ENCODE measurements at places on chromosomes 5 and 9.

DNA sequence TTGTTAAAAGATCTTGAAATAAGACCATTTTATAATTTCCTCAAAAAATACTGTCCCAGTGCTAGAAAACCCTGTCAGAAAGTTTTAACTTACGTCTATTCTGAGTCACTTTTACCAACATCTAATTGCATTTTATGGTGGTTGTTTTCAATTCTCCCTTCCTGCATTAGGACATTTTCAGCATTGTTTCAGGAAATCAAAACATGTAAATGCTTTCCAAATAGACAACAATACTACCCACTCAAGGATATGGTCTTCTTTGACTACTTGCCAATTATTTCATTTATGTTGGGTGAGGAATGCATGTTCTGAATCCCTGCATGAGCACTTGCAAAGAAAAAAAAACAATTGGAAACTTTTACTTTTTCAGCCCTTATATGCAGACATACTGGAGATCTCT is 284.6 kb upstream of the PDE4D start:
- no peak for DNase-seq

DNA sequence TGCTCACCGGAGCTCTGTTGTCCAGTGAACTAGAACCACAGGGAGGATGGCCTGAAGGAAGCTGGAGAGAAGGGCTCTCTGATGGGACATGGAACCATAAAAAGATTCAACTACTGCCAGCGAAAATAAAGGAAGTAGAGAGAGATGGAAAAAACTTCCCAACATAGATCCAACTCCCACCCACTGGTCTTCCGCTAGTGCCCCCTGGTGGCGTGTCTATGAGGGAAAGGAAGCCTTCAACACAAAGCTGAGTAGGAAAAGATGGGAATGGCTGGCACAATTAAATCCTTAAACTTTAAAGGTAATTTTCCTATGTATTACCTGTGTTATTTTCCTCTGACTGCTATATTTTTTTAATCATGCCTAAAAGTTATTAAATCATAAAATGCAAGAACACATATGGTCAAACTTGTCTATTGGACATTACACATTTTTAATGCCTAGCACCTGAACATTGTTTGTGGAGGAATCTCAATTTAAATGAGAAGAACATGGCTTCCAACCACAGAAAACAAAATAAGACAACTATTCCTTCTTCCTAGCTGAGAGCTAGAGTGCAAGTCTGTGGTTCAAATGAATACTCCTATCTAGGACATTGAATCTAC is 51.5 kb downstream of the CEP120 start:
- DNase-seq, result peak; percentile 28

DNA sequence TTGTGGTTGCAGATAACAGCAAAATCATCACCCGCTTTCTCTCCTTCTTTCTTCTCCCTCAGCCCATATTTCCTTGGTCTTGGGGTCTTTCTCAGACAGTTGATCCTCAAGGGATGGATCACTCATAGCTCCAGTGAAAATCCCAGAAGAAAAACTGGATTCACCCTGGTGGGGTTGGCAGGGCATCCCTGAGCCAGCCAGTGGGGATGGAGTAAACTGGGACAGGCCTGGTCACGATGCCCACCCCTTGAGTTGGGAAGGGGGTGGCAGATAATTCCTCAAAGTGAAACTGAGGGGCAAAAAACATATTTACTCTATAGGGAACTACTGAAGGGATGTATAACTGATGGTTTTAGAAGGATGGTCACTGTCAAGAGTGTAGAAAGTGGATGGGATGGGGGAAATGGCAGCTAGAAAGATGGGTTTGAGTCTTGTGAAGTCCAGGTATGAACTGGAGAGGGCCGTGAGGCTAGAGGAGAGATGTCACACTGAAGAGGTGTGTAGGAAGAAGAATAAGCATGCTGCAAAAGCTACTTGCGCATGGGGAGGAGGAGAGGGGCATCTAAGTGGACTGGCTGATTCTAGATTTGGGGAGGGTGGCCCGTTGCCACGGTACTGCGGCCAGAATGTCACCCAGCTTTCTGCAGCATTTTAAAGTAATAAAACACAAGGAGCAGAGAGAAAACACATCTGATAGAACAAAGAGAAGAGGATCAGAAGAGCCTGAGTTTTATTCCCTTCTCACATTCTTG is 162.8 kb downstream of the PJA2 start:
- no peak for DNase-seq

DNA sequence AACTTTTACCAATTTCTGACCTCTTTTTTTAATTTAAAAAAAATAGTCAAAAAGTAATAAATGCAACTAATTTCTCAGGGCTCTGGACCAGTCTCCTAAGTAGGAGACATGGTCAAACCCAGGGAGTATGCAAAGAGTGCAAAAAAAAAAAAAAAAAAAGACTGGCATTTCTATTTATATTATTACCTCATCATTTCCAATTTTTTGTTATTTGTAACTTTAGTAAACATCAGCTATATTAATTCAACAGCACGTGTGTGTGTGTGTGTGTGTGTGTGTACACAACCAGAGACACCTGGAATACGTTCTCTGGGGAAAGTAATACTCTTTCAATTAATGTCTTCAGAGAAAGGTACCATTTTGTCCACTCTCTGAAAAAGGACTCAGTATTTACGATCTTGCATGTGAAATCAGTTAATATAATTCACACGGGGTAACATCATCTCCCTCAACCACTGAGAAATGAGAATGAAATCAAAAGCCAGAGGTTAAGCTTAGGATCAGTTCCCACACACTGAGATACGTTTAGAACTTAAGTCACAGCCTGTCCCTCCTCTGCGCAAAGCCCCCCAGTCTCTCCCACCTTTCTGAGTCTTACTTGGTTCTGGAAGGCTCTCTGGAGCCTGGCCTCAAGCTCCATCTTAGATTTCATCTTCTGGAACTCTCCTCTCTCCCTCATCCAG is 21.9 kb downstream of the ZNF608 start:
- DNase-seq, result no peak

GRCh38 chr5:53240661-53241060 is 131.1 kb upstream of the MOCS2 start:
- no peak for DNase-seq

DNA sequence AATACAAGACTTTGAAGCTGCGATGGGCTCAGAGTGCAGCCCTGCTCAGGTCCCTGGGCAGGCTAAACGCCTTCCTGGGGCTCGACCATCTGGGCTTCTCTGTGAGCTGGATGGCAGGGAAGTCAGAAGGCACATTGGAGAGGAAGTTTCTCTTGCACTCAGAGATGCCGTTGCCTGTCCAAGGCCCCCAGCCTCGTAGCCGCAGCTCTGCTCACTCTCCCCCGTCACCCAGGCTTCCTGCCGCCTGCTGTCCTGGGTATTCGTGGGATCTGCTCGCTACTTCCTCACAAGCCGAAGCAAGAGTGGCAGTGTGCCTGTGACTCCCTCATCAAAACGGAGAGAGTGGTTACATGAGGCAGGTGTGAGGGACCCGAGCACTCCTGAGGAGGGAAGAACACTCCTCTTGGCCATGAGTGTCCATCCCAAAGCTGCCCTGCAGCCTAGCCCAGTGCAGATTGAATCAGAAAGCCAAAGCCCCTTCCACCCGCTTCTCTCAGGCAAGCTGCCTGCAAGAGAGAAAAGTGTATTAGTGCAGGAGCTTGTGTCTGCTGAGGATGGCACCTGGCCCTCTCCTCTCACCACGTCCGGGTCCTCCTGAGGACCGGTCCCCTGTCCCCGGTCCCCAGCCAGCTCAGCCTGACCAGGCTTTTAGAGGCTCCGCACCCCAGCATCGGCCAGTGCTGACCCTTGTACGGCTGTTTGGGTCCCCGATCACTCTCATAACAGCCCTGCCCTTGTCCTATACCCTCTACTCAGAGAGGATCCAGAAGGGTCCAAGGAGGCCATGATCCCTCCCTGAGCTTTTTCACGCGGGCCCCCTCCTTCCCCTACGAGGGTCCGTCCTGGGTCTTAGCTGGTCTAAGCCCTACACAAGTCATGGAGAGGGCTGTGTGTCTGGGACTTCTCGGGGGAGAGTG is 7.3 kb downstream of the FCN2 start:
- no peak for DNase-seq

DNA sequence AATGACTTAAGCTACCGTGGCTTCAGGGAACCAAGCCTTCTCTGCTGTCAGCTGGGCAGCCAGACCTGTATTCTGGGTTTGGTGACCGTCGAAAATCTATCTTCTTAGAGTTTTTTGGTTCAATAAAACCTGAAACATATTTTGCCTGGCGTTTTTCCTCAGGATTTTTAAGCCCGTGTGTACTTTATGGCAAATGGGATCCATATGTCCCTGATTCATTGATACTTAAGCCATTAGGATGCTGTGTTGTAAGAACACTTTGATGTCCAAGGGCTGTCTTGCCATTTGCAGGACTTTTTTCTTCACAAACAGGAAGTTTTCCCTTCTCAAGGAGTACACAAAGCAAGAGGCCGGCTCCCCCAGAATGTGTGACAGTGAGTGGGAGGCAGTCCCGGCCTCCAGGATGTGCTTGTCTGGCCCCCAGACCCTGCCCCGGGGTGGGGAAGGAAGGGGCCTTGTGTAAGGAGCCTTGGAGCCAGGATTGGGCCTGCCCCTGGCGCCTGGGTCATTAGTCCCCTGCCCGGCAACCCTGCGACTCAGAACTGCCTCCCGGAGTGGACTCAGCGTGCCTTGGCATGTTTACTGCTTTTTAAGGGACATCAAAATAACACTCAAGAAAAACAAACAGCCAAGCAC is 83.4 kb upstream of the SMIM23 start:
- DNase-seq, result no peak

DNA sequence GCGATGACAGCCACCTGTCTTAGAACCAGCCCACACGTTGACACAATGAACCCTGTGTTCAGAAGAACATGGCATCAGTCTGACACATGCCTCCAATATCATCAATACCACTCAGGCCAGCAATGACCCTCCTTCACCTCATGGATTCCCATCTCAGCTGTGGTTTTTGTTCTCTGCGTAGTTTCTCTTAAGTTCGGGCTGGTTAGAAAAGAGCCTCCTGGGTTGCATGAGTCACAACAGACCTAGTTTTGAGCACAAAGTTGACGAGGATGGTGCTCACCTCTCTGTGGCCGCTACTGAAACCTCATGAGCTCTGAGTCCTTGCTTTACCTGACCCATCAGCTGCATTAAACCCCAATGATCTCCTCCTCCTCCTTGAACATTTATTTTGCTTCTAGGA is 299.9 kb downstream of the SPOCK1 start:
- DNase-seq, result no peak

GRCh38 chr5:33074548-33074947 is 363.4 kb downstream of the NPR3 start:
- DNase-seq, result no peak

GRCh38 chr9:115880221-115880885 is 273.2 kb upstream of the PAPPA start:
- DNase-seq, result no peak

- no peak for DNase-seq
Measured at GRCh38 chr9:19620326-19620725, 168.5 kb downstream of the SLC24A2 start.

DNA sequence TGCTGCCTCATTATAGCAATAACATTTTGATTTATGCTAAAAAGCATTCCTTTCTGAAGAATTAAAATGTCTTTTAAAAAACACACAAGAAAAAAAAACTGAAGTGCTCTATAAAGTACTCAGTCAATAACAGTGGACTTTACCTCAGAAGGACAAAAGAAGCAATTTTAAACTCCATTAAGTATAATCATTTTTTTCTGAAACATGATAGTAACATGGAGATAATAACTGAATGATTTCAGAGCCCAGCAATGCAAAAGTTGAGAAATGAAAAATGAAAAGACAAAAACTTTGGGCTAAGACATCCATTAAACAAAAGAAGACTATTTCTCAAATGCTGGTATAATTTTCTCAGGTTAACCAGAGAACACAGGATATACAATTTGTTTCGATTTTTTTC is 78.7 kb downstream of the RFX3 start:
- DNase-seq, result no peak

DNA sequence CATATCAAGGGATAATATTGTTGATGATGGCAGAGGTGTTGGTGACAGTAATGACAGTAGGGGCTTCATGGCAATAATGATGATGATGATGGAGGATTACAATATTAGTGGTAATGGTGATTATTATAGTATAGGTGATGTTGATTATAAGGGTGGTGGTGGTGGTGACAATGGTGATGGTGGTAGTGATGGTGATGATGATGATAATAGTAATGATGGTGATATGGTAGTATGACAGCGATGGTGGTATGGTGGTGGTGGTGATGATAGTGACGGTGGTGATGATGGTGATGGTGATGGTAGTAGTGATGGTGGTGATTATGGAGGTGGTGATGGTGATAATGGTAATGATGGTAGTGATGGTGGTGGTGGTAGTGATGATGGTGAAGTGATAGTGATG is 13.6 kb downstream of the KCNIP1 start:
- DNase-seq, result no peak

DNA sequence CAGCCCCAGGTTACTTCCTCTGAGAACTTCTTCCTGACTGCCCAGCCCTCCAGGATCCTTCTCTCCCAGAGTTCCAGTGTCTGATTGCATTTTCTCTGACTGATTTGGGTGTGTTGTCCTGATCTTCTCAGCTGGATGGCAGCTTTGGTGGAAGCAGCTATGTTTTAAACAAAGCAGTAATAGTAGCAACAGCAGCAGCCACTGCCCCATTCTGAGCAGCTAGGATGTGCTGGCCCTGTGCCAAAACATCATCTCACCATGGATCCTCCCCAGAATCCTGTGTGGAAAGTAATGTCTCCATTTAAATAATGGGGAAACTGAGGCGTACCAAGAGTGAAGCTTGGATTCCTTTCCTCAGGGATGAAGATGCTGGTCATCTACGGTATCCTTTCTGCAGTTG is 46.4 kb upstream of the PSD2 start:
- no peak for DNase-seq

GRCh38 chr5:149140197-149141002 is 893 bp upstream of the ABLIM3 start:
- no peak for DNase-seq

GRCh38 chr5:73647721-73648120 is 21.7 kb downstream of the ARHGEF28 start:
- DNase-seq, result no peak

DNA sequence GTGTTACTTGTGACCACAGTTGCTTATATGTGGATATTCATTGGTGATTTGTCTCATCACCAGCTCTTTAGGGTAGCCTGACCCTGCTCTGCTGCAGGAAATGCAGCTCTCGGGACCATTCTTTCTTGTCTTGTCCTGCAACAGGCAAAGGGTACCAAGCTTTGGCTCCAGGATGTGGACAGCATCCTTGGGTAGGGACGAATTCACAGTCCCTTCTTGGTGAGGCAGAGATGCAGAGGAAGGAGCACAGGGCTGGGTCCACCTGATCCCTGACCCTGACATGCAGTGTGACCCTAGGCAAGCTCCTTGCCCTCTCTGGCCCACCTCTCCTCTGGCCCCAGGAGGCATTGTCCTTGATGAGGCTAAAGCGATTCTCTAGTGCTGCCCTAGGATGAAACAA is 37.0 kb upstream of the SYNPO start:
- DNase-seq, result no peak

DNA sequence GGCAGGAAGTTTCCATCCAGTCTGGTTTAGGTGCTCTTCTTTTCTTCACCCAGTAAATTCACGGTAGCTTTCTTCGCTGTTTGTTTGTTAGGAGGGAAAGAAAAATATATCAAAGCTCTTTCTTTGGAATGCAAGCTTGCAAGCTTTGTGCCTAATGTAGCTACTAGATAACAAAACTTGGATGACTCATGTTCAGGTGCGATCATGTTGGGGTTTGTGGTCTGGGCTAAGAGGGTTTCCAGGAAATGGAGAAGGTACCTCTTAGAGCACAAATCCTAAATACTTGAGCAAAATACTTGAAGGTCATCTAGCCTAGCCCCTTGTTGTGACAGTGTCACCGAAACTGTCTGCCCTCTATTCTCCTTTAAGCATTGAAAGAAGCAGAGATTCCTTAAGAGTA is 17.7 kb downstream of the SRP19 start:
- no peak for DNase-seq

- DNase-seq, result no peak
Measured at GRCh38 chr9:134922932-134923240, 5.2 kb upstream of the FCN1 start.

GRCh38 chr5:159341906-159342310 is 11.6 kb upstream of the IL12B start:
- peak; percentile 74 for DNase-seq
